T follicular helper cell (primary cell): ENCODE measurements at places on chromosomes 6 and 20.

GRCh38 chr20:40592941-40593340, 96.1 kb downstream of the MAFB start:
- no peak for DNase-seq

DNA sequence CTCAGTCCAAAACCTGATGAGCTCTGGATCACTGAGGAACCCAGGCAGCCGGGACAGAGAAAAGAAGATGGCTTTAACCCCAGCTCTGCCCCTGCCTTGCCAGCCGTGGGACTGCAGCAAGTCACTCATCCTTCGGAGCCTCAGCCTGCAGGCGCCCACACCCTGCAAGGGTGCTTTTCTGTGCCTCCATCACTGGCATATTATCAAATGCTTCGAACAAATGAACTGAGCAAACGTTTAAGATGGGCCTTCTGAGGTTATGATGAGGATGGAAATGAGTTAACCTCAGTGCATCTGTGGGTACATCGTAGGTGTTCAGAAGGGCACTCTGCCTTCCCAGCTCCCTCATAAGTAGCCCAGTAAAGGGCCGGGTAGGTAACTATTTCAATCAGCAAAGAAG, 79.0 kb downstream of the NFATC2 start:
- no peak for DNase-seq

DNA sequence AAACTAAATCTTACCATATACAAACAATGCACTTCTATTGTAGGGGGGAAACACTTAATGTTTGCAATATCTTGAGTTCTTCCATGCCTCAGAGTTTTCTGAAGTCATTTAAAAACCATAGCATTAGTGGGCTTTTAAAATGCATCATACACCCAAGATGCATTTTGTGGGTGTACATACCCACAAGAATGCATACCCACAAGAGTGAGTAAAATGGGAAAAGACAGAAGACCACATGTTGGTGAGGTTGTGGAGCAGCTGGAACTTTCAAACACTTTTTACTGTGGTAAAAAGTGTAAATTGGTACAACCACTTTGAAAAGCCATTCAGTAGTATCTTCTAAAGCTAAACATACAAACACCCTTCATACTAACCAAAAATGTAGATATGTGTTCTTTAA, 57.5 kb downstream of the CYB5R4 start:
- DNase-seq, result no peak

- DNase-seq, result no peak
Observed at GRCh38 chr6:67285770-67286495, 1349.1 kb upstream of the ADGRB3 start.

GRCh38 chr6:5550631-5551030, 289.3 kb downstream of the FARS2 start:
- no peak for DNase-seq

GRCh38 chr6:84766799-84767525, 2.6 kb upstream of the TBX18 start:
- DNase-seq, result no peak

GRCh38 chr6:169785566-169785965, 34.1 kb downstream of the ERMARD start:
- no peak for DNase-seq

DNA sequence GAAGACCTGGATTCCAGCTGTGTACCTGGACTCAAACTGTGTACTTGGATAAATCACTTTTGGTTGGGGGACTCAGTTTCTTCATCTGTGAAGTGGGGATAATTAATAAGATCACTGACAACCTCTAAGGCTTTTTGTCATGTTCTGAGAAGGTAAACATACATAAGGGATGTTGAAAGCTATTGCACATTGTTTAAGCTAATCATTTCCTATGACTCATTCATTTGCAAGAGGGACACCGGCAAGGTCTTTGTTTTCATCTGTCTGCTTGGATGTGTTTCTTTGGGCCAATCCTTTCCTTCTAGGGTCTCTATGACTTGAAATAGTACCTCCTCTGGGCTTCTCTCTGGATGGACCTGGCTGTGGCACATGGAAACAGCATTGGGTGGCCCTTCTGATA, 6.8 kb downstream of the PROKR2 start:
- no peak for DNase-seq

GRCh38 chr6:30267423-30267822, 54.2 kb upstream of the TRIM26 start:
- no peak for DNase-seq

DNA sequence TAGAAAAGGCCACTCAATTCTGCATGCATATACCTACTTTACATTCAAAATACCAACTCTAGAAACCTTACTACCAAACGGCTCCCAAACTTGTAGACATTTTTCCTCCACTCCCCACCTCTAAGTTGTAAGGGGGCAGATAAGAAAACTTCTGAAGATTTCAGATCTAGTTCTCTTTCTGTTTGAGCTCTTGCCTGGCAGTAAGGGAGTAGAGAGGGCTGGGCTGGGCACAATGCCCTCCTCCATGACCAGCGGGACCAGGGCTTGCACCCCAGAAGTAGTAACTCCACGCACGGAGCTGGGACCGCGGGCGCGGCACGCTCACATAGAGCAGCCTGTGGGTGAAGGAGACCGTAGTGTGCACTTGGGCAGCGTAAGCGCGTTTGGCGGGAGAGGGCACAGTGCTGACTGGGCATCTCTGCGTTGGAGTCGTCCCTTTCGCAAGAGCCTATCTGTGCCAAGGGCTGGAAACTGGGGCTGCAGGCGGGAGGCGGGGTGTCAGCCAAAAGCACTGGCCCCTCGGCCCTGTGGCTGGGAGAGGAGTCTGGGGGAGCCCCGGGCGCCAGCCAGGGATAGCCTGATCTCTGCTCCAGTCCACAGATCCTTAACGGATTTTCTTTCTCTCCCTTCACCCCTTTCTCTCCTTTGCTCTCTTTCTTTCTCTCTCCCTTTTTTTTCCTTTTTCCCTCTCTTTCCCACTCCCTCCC, 32.4 kb downstream of the PHACTR1 start:
- DNase-seq, result no peak

GRCh38 chr6:166437661-166438060, 54.9 kb upstream of the MPC1 start:
- DNase-seq, result no peak

DNA sequence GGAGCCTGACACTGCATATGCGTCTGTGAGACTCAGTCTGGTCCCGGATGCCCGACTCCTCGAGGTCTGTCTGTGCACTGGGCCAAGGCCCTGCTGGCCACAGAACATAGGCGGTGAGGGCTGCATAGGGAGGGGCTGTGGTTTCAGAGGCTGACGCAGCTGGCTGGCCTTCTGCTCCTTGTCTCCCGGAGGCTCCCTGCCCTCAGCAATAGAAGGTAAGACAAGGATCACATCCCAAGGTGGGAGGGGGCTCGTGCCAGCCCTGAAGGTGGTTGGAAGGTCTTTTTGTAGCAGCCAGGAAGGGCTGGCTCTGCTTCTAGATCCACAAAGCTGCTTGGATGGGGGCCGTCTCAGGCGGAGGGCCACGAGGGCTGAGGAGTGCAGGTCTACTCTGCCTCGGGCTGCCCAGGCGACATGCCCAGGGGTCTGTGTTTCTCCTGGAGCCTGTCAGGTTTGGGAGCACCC, 239.8 kb upstream of the SULF2 start:
- no peak for DNase-seq

GRCh38 chr6:79446006-79446405, 91.2 kb downstream of the LCA5 start:
- no peak for DNase-seq

GRCh38 chr6:44620922-44621321, 233.4 kb downstream of the CDC5L start:
- DNase-seq, result no peak

- no peak for DNase-seq
Observed at GRCh38 chr20:23128461-23129125, 42.5 kb upstream of the CD93 start.

GRCh38 chr6:100228437-100228833, 234.4 kb upstream of the MCHR2 start:
- no peak for DNase-seq

GRCh38 chr6:143965503-143966171, 42.4 kb downstream of the PLAGL1 start:
- no peak for DNase-seq

DNA sequence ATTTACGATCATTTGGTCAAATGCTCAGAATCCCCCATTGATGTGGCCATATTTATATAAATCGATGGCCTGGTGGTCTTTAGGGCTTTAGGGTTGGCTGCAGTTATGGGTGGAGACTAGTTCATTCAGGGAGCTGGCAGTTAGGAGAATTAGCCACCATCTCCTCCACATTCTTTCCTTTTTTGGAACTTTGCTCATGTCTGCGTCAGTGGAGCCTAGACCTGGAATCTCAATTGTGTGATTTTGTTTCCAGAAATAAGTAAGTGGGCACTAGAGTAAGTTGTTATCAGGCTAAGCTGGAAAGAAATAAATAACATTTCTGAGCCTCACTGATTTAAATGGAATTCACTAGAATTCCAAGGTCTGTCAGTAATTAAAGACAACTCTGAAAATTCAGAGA, 29.0 kb upstream of the ELOVL5 start:
- no peak for DNase-seq

GRCh38 chr20:40497899-40498691, 190.9 kb downstream of the MAFB start:
- no peak for DNase-seq

GRCh38 chr6:77354581-77354980, 108.7 kb downstream of the HTR1B start:
- no peak for DNase-seq

- DNase-seq, result no peak
Observed at GRCh38 chr6:159826968-159827647, 27.0 kb downstream of the PNLDC1 start.

DNA sequence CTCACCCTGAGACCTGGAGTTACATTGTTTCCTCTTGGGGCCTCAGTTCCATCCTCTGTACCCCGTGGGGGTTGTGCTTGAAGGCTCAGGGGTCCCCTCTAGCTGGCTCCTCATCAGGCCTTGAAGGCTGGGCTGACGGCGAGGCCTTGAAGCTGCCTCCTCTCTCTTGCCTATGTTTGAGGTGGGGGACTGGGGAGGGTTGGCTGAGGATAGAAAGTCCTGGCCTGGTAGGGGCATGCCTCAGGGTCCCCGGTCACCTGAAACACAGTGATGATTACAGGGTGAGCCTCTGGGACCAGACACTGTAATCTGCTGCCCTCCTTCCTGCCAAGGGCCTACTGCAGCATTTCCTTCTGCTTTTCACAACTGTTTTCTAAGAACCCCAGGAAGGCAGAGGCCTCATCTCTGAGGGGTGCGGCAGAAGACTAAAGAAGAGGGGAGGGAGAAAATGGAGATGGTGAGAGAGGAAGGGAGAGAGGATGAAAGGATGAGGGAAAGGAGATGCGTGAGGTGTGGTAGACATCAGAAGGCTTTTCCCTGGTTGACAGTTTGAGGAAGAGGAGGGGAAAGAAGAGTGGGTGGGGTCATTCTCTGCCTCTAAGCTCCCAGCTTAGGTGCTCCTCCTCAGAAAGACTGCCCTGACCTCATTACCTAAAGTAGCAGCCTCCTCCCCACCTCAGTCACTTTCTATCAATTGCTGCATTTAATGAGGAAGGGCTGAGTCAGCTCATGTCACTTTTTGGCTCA, 29.7 kb downstream of the VEGFA start:
- no peak for DNase-seq

DNA sequence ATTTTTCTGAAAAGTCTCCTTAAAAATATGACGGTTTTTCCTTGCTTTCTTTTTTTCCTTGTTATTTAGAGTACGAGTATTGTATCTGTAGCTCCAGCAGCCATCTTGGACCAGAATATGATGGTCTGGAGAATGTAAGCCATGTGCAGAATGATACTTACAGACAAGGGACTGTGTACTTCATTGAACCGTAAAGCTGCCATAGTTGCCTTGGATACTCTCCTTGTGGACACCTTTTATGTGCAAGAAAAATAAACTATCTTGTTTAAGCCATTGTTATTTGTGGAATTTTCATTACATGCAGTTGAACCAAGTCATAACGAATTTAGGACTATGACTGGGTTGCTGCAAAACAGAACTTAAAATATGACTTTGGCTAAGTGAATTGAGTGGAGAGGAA, 485.8 kb upstream of the CITED2 start:
- DNase-seq, result no peak

DNA sequence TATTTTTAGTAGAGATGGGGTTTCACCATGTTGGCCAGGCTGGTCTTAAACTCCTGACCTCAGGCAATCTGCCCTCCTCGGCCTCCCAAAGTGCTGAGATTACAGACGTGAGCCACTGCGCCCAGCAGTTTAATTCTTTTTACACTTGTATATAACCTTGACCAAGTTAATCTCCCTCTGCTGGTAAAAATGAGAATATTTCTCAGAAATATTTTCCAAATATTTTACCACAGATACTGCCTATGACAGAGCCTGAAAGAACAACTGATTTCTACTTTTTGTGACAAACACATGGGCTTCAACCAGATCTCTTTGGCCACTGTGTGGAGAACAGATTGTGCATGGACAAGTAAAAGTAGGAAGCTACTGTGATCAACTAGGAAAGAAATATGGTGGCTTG, 21.2 kb upstream of the NHSL1 start:
- no peak for DNase-seq
